HCEC 1CT (cell line): ENCODE measurements at places on chromosomes 5 and 9.

DNA sequence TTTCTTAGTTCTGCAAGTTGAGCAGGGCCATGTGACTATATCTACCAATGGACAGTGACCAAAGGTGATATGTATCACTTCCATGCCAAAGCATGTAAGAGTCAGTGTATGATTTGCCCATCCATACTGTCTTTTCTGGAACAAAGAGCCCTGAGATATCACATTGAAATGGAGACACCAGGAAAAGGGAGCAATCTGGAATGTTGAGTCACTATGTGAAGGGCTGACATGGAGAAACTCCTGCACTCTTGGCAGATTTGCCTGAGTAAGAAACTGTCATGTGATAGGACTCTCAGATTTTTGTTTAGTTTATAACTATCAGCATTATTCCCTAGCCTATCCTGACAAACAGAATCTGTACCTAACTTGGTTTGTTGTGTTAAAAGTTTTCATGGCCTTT, 29.8 kb upstream of the TMEM161B start:
- peak; percentile 57 for DNase-seq

DNA sequence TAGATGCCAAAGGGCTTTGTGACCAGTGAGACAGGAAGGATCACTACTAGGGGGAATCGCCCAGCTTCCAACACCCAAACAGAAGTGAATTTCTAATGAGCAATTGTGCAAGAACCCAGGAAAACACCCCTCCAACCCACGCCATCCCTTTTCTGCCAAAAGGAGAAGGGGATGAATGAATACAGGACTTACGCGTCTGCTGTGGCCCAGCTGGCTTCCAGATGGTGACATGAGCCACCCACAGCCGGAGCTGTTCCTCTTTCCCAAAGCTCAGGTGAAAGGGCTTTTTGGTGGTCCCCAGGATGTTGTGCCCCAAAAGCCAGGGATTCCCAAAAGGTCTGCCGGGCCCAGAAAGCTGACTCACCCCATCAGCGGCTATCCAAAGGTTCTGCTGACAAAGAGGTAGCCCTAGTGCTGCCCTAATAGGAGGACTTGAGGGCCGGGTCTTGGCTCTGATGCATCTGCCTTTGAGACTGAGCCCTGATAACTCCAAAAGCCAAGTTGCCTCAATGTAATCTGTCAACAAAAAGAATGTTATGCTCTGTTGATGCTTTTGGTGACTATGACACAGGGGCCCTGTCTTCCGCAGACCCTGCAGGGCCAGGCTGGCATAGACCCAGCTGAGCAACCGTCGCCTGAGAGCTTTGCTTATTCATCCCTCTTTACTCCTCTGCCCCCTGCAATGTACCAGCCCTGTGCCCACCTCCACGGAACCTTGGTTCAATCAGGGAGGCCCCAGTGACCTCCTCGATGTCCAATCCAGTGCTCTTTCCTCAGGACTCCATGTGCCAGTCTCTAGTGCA, 14.5 kb downstream of the GSN start:
- DNase-seq, result peak; percentile 85

- DNase-seq, result no peak
Observed at GRCh38 chr5:151253605-151253950, 593 bp downstream of the GM2A start.

- DNase-seq, result peak; percentile 43
Observed at GRCh38 chr9:99677281-99677680, 144.4 kb upstream of the NR4A3 start.

- DNase-seq, result no peak
Observed at GRCh38 chr9:138049085-138049778, 171.7 kb downstream of the CACNA1B start.

- DNase-seq, result no peak
Observed at GRCh38 chr5:138366632-138367382, 14.3 kb downstream of the KDM3B start.

GRCh38 chr5:82356808-82357671, 78.9 kb upstream of the RPS23 start:
- DNase-seq, result peak; percentile 9

DNA sequence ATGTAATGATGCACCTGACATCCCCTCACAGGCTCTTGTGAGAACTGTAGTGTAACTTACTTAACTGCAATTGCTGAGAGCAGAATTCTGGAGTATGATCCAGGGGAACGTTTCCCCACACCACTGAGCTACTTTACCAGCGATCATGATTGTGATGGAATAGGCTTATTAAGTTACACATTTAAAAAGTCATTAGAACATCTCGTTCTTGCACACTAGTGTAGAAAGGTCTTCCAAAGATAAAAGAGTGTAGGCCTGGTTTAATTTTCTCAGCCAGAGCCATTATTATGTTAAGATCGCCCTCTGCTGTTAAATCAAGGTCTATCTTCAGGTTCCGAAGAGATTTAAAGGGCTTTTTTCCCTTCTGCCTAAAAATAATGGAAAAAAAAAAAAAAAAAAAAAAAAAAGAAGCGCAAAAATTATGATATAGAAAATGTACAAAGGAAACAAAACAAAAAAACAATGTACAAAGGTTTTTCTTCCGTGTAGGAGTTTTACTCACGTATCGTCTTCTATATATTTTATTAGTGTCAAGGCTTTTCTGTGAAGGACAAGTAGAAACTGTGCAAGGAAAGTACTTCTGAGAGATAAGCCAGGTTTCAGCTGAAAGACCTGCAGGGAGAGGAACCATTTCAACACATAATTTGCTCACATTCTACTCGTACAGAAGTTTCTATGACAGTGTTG, 18.6 kb upstream of the MOB3B start:
- peak; percentile 50 for DNase-seq

DNA sequence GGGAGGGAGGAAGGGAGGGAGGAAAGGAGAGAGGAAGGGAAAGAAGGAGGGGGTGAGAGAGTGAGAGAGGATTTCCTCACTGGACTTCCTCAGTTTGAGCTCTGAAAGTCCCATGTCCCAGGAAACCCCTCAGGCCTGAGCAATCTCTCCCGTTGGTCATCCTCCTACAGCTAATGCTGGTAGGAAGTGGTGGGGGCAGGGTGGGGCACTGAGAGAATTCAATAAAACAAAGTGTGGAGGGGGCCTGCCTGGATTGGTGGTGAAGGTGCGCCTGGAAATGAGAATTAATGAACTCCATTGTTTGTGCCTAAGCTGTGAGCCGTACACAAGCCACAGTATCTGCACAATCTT, 195.0 kb downstream of the RGS3 start:
- DNase-seq, result no peak

DNA sequence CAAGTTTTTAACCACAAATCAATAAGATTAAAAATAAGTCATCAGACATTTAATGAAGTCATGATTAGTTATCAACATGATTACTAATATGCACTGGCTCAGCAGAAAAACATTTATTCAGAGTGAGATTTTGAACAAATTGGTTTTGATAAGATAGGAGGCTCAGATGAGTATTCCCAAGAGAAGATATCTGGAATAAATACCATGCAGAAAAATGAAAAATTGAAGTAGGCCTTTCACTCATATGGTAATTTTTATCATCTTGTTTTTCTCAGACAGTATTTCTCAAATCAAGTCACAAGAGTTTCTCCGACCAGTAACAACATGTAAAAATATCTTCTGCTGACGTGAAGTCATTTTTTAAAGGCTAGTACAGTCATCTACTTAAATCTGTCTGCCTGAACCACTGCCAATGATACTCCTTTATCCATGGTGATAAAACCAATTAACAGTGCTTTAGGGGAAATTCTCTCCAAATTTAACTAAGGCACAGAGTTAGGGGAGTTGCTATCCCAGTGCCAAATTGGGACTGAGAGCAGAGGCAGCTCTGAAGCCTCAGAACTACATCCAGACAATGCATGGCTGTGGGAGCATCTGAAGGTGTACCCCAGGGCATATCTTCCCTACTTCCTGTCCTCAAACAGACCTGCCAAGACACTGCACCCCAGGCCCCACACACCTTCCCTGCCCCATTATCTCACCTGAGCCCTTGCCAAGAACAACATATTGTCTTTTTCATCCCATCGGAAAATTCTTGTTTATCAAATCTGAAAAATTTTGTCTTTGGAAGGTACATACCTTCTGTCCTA, 105.5 kb upstream of the TSLP start:
- DNase-seq, result no peak

- DNase-seq, result no peak
Observed at GRCh38 chr9:34341659-34342295, 12.4 kb downstream of the NUDT2 start.

DNA sequence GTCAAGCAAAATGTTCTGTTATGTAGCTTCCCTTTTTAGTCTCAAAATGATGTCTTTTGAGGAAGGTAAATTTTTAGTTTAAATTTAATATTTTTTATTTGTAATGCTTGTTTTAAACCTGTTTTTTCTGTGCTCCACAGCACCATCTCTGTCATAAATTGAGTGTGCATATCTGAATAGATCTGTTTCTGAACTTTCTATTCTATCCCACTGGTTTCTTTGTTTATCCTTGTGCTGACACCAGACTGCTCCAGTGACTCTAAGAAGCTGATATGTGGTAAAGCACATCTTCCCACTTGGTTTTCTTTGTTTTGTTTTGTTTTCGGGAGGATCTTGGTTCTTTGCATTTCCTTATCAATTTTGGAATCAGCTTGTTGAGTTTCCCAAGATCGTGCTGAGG, 7.1 kb upstream of the RNF145 start:
- DNase-seq, result no peak

DNA sequence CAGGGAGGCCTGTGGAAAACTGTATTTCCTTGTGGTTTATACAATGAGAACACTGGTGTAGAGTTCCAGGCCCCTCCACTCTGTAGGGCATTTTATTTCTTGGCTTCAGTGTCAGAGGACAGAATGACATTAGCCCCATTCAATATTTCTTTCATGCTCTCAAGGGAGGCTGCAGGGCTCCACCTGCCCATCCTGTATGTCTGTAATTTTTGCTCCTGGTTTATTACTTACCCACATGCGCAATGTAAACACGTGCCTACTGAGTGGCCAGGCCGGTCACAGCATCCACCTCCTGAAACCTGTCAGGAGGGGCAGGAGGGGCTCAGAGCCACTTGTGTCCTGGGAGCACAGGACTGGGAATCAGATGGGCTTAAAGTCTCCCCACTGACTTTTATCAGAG, 82.4 kb downstream of the GADD45G start:
- DNase-seq, result no peak

DNA sequence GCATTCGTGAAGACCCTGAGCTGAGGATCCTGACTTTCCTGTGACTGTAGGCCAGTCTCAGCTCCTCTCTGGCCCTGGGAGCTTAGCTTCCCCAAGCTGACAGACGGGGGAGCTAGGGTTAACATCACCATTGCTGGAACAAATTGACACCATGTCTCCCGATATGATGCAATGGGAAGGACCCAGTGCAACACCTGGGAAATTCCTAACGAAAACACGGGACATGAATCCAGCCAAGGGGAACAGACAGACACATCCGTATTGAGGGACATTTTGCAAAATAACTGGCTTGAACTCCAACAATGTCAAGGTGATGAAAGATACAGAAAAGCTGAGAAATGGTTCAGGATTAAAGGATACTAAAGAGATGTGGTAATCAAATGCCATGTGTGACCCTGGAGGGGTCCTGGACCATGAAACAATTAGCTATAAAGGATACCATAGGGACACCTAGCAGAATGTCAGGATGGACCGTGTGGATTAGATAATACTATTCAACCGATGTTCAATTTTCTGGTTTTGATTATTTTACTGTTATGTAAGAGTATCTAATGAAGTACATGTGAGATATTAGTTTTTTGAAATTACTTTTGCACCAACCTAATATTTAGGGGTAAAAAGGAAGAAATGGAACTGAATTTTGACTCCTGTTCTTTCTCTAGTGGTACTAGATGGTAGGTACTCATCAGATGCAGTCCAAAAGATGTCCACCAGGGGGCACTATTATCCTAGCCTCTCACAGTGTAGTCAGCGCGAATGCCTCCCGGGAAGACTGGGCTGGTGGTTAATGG, 52.7 kb downstream of the NDST1 start:
- DNase-seq, result peak; percentile 64

- DNase-seq, result no peak
Observed at GRCh38 chr9:25177858-25178257, 500.4 kb downstream of the TUSC1 start.

DNA sequence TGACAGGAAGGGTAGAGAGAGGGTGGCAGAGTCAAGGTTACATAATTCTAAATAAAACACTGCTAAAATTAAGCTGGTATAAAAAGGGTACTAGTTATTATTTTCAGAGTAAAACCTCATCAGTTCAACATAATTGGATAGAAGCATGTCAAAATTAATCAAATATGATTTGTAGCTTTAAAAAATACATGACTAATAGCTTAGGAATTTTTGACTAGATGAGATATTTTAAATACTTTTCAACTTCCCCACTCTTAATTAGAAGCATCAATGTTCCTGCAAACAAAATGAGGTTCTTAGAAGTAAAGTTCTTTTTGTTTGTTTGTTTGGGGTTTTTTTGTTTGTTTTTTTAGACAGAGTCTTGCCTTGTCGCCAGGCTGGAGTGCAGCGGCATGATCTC, 29.1 kb downstream of the HTR4 start:
- DNase-seq, result no peak

DNA sequence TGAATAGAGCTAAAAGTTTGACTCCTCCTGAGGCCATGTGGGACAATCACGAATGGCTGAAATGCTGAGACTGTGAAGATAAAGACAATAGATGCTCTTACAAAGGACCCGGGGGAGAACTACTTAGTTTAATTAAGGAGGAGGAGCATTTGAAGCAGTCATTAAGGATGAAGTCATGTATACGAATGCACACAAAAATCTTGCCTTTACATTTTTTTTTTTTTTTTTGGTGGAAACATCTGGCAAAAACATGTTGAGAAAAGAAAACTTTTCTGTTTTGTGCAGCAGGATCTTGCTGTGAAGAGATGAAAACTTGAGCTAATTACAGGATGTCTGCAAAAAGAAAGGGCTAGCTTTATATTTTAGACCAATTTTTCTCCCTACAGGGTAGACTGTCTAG, 42.3 kb upstream of the NR3C1 start:
- DNase-seq, result peak; percentile 16

DNA sequence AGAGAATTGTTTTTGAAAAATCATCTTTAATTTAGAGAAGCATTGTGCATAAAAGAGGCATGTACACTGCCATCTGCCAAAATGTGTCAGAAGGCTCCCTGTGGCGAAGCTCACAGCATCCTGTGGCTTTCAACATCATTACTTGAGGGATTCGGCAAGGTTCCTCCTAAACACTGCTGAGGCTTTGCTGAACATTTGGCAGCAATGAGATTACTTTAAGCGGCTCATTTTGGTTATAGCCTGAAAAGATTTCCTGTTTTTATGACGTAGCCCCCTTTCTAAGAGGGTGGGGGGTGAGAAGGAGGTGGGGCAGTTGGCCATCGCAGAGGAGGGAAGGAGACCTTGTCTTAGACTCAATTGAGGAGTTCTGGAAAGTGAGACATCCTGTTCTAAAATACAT, 469.4 kb downstream of the RASEF start:
- DNase-seq, result no peak

- DNase-seq, result peak; percentile 38
Observed at GRCh38 chr5:125582352-125582751, 835.9 kb upstream of the ZNF608 start.

- DNase-seq, result peak; percentile 81
Observed at GRCh38 chr5:58751222-58751837, 168.5 kb downstream of the RAB3C start.

- no peak for DNase-seq
Observed at GRCh38 chr5:134491841-134492442, 33.5 kb upstream of the JADE2 start.
